ENCODE measurements at places on chromosomes 2 and 18. TPM values are rescaled to one million over a fixed set of nuclear protein-coding genes. Genes with fewer than 3 reads are reported as not detected.
A peak's percentile ranks its signal among the peaks of the same experiment; 100 is the strongest.

GRCh38 chr2:48910961-48911360, 155.4 kb upstream of the LHCGR start:
- no peaks in the 10 kb centered on the region for H3K27me3 ChIP-seq
- no peak overlapping the region for H3K27ac ChIP-seq
- DNase-seq: no peak
- H3K36me3 ChIP-seq: no peaks in the 10 kb centered on the region
- H3K4me1 ChIP-seq: no peaks in the 10 kb centered on the region

DNA sequence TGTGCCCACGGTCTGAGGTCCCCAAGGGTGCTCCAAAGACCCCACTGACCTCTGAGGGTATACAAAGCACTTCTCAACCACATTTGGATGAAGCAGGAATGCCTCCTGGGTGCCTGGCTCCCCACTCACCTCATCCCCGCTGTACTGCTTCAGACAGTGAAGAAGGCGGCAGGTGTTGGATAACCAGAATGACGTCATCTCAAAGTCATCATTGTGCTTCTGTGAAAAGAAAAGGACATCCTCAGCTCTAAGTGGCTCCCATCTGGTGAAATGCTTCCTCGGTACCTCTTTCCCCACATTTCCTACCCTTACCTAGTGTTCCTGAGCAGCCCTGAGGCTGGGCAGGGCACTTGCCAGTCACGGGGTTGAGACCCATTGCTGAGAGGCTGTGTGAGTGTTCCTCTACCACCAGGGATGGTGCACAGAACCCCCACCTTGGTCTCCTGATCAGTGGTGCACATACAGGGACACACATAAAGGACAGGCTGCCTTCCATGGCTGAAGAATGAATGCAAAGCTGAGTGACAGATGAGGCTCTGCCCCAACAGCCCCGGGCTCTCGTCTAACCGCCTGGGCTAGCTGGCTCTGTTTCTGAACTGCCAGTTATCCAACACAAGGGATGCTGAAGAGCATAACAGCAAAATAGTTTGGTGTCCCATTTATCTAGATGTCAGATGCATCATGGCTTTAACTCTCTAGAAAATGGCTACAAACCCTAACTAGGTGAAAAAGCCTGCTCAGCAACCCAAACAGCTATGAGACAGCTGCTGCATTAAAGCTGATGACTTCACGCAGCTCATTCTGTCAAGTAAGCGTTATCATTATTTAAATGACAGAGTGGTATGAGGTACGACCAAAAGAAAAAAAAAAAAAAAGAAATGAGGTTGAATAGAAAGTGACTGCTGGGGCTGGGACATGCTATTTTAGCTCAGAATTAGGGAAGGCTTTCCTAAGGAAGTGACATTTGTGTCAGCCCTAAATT, 28.2 kb upstream of the ACAA2 start:
- no peaks in the 10 kb centered on the region for H3K4me1 ChIP-seq
- no peak overlapping the region for H3K27ac ChIP-seq
- H3K27me3 ChIP-seq: no peaks in the 10 kb centered on the region
- no peak overlapping the region for H3K4me3 ChIP-seq

DNA sequence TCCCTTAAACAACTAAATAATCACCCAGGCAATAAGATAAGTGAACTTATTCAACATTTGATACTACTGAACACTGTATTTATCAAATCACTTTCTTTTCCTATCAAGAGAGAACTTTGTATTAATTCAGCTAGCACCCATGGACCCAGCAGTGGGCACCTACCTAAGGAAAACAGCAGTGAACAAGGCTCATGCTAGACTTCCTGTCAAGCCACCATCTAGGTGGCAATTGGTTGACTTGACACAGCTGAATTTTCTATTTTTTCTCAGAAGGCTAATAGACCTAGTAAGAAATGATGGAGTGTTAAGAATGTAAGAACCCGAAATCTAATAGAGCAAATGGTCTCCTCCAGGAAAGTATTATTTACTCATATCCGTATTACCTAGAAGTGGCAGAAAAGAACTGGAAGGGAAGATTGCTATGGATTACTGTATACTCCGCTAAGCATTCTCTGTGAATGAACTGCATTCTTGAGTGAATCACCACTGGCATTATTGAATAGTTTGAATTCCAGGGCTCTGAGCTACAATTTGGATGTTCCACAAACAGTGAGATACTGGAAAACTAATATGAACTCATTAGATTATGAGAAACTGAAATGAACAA, 988.2 kb upstream of the CDH2 start:
- H3K27me3 ChIP-seq: no peaks in the 10 kb centered on the region
- H3K4me3 ChIP-seq: no peak overlapping the region
- H3K36me3 ChIP-seq: no peaks in the 10 kb centered on the region
- no peaks in the 10 kb centered on the region for H3K4me1 ChIP-seq
- peak overlapping the region; percentile 37 for H3K27ac ChIP-seq

- no peaks in the 10 kb centered on the region for H3K27me3 ChIP-seq
- DNase-seq: no peak
- H3K4me3 ChIP-seq: no peak overlapping the region
- no peaks in the 10 kb centered on the region for H3K36me3 ChIP-seq
- H3K4me1 ChIP-seq: no peaks in the 10 kb centered on the region
These were observed 520.6 kb downstream of the TNS1 start for GRCh38 chr2:217482056-217482710.

FOXI3 gene
- total RNA-seq: not detected

RAB6D gene
- total RNA-seq: not detected
